Activated CD8-positive, alpha-beta memory T cell treated with anti-CD3 and anti-CD28 coated beads, Interleukin-2, amount 10 ng/mL, durations not matched to agents 7 days and 5 days (primary cell): ENCODE measurements at places on chromosomes 12 and 14.
A peak's percentile ranks its signal among the peaks of the same experiment; 100 is the strongest.

GRCh38 chr14:99982537-99983250 is 82.5 kb upstream of the EVL start:
- peak; percentile 70 for DNase-seq
- H3K36me3 ChIP-seq = peaks cover 1% of the 10 kb centered on the region
- H3K4me1 ChIP-seq = peaks cover 18% of the 10 kb centered on the region
- no peaks in the 10 kb centered on the region for H3K27me3 ChIP-seq
- H3K4me3 ChIP-seq = no peak overlapping the region

- no peak overlapping the region for H3K27ac ChIP-seq
- H3K36me3 ChIP-seq = no peaks in the 10 kb centered on the region
- H3K4me1 ChIP-seq = no peaks in the 10 kb centered on the region
- H3K4me3 ChIP-seq = no peak overlapping the region
- DNase-seq = no peak
Measured at GRCh38 chr14:54356172-54356571, 40.6 kb upstream of the CDKN3 start.

GRCh38 chr14:73208390-73208789 is 28.9 kb upstream of the PAPLN start:
- H3K4me3 ChIP-seq = no peak overlapping the region
- H3K27me3 ChIP-seq = no peaks in the 10 kb centered on the region
- H3K4me1 ChIP-seq = peaks cover 2% of the 10 kb centered on the region
- no peak for DNase-seq

- H3K27ac ChIP-seq = no peak overlapping the region
- no peaks in the 10 kb centered on the region for H3K4me1 ChIP-seq
- H3K36me3 ChIP-seq = no peaks in the 10 kb centered on the region
- H3K4me3 ChIP-seq = no peak overlapping the region
- no peak for DNase-seq
Measured at GRCh38 chr12:129911428-129912049, 7.7 kb upstream of the TMEM132D start.
